ENCODE measurements at places on chromosomes 1 and 21. TPM values are rescaled to one million over a fixed set of nuclear protein-coding genes. Genes with fewer than 3 reads are reported as not detected.

- peaks cover 34% of the 10 kb centered on the region for H3K4me1 ChIP-seq
- no peaks in the 10 kb centered on the region for H3K27me3 ChIP-seq
- DNase-seq: no peak
- H3K36me3 ChIP-seq: peaks cover 18% of the 10 kb centered on the region
Observed at GRCh38 chr1:58720680-58721079, 20.8 kb upstream of the MYSM1 start.

DNA sequence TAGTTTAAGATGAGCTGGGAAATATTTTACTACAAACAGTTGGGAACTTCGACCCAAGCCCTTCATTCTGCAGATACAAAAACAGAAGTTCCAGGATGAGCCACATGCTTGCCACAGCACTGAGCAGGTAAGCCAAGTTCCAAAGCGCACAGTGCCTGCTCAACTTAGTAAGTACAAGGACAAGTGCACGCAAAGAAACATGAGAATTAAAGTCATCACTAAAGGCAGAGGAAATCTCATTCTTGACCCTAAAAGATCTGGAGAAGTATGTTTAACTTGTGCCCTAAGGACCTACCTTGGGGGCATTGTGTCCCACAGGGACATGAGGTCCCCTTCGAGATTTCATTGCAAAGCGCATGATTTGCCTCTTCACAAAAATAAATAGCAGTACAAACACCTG lies 1.2 kb upstream of the UBAP2L start:
- no peak for DNase-seq
- H3K4me3 ChIP-seq: peak overlapping the region; percentile 88
- H3K27me3 ChIP-seq: no peaks in the 10 kb centered on the region
- peak overlapping the region; percentile 95 for H3K27ac ChIP-seq

GRCh38 chr21:26599261-26599660 lies 26.2 kb upstream of the CYYR1 start:
- no peak overlapping the region for H3K27ac ChIP-seq
- H3K36me3 ChIP-seq: no peaks in the 10 kb centered on the region

DNA sequence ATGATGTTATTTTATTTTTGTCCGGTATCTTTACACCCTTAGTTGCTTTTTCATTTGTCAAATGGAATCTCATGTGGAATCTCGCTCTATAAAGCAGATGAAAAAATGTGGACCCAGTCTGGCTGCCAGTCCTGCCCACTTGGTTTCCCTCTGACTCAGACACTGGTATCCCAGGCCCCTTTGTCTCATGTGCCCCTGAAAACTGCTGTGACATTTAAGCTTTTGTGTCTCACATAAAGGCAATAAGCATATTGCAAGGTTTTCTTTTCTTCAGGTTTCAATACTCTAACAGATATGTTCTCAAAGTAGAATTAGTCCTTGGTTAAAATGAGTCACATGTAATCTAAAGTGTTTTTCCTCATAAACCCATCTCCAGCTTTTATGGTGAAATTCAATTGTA lies 183.3 kb downstream of the ST6GALNAC3 start:
- H3K27me3 ChIP-seq: no peaks in the 10 kb centered on the region
- H3K4me3 ChIP-seq: no peak overlapping the region
- H3K4me1 ChIP-seq: peaks cover 48% of the 10 kb centered on the region
- H3K36me3 ChIP-seq: peaks cover 6% of the 10 kb centered on the region
- H3K27ac ChIP-seq: no peak overlapping the region
- DNase-seq: no peak

- no peak overlapping the region for H3K4me3 ChIP-seq
- H3K27ac ChIP-seq: no peak overlapping the region
- H3K36me3 ChIP-seq: no peaks in the 10 kb centered on the region
- no peak for DNase-seq
- H3K4me1 ChIP-seq: no peaks in the 10 kb centered on the region
Observed at GRCh38 chr21:15121655-15122120, 56.9 kb upstream of the NRIP1 start.

DNA sequence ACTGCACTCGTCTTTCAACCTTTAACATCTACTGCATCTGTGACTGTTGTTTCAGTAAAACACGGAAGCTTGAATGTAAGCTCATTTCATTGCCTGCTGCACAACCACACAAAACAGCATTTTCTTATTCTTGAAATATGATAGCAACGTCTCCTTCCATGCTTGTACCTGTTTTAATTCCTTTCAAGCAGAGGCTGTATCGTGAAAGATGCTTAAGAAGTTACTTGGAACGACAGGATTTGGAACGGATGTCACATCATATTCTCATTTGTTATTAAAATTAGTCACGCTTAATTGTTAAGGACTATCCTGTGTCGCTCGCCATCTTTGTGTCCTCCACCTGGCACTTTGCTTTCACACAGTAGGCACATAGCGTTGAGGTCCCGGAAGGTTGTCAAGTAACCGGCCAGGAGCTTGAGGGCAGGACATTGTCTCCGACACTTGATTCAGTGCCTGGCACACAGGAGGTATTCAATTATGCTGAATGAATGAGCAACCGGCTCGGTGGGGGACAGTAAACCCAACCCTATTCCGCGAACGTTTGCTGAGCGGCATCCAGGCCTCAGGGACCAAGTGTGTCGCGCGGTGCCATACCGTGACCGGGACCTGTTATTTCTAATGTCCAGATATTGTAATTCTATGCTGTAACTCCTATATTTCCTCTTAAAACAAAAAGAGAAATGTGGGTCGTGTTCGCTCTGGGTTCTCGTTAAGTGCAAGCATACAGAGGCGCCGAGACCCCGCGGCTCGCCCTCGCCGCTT lies 499 bp upstream of the SH3GLB1 start:
- DNase-seq: peak; percentile 69
- peak overlapping the region; percentile 90 for H3K4me3 ChIP-seq

- H3K4me3 ChIP-seq: no peak overlapping the region
- H3K27ac ChIP-seq: no peak overlapping the region
- H3K4me1 ChIP-seq: no peaks in the 10 kb centered on the region
- no peak for DNase-seq
Observed at GRCh38 chr1:201213106-201213770, 22.6 kb downstream of the IGFN1 start.

- H3K4me3 ChIP-seq: no peak overlapping the region
- no peaks in the 10 kb centered on the region for H3K4me1 ChIP-seq
- H3K27me3 ChIP-seq: peaks cover 30% of the 10 kb centered on the region
Observed at GRCh38 chr1:212544110-212544509, 64.5 kb upstream of the ATF3 start.

GRCh38 chr1:94072840-94073522 lies 48.0 kb downstream of the ABCA4 start:
- H3K4me1 ChIP-seq: peaks cover 17% of the 10 kb centered on the region
- DNase-seq: peak; percentile 34
- H3K36me3 ChIP-seq: peaks cover 4% of the 10 kb centered on the region
- peaks cover 3% of the 10 kb centered on the region for H3K27me3 ChIP-seq

DNA sequence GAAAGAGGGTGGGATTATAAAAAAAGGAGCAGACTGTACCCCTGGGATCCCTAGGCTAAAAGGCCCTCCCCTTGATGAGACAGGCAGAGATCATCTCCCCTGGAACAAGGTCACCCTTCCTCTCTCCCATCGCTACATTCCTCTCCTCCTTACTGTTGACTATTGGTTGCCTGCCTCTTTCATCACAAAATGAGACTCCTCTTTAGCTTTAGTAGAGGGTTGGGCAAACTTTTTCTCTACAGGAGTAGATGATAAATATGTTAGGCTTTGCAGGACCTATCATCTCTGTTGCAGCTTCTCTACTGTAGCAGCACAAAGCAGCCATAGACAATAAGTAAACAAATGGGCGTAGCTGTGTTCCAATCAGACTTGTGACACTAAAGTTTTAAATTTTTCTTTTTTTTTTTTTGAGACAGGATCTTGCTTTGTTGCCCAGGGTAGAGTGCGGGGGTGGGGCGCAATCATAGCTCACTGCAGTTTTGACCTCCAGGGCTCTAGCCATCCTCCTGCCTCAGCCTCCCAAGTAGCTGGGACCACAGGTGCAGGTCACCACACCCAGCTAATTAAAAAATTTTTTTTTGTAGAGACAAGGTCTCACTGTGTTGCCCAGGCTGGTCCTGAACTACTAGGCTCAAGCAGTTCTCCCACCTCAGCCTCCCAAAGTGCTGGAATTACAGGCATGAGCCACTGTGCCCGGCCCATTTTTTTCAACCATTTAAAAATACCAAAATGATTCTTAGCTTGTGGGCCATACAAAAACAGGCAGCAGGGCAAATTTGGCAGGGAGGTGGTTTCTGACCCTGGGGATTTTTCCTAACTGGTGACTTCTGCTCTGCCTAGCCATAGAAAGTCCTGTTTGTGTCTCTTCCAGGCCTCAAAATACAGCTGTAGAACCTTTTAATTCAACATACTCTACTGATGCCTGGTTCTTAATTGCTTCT lies 15.1 kb downstream of the MCL1 start:
- H3K27me3 ChIP-seq: no peaks in the 10 kb centered on the region
- no peak for DNase-seq
- H3K4me1 ChIP-seq: peaks cover 63% of the 10 kb centered on the region
- H3K27ac ChIP-seq: peak overlapping the region; percentile 100
- peaks cover 5% of the 10 kb centered on the region for H3K36me3 ChIP-seq

- no peak for DNase-seq
- H3K4me3 ChIP-seq: no peak overlapping the region
- H3K27me3 ChIP-seq: no peaks in the 10 kb centered on the region
- H3K36me3 ChIP-seq: peaks cover 1% of the 10 kb centered on the region
Observed at GRCh38 chr1:51303315-51303714, 27.0 kb downstream of the TTC39A start.

- H3K36me3 ChIP-seq: peaks cover 3% of the 10 kb centered on the region
- no peak overlapping the region for H3K4me3 ChIP-seq
- peaks cover 2% of the 10 kb centered on the region for H3K4me1 ChIP-seq
- no peak for DNase-seq
Observed at GRCh38 chr1:233909195-233909594, 4.7 kb downstream of the SLC35F3 start.

- H3K4me1 ChIP-seq: no peaks in the 10 kb centered on the region
- H3K36me3 ChIP-seq: no peaks in the 10 kb centered on the region
- no peaks in the 10 kb centered on the region for H3K27me3 ChIP-seq
- no peak for DNase-seq
- no peak overlapping the region for H3K4me3 ChIP-seq
- H3K27ac ChIP-seq: no peak overlapping the region
Observed at GRCh38 chr1:184329245-184329953, 57.4 kb upstream of the C1orf21 start.

GRCh38 chr1:230026139-230026538 lies 40.9 kb upstream of the GALNT2 start:
- peaks cover 5% of the 10 kb centered on the region for H3K27me3 ChIP-seq
- no peak overlapping the region for H3K4me3 ChIP-seq
- H3K27ac ChIP-seq: no peak overlapping the region
- no peak for DNase-seq
- H3K4me1 ChIP-seq: peaks cover 2% of the 10 kb centered on the region

DNA sequence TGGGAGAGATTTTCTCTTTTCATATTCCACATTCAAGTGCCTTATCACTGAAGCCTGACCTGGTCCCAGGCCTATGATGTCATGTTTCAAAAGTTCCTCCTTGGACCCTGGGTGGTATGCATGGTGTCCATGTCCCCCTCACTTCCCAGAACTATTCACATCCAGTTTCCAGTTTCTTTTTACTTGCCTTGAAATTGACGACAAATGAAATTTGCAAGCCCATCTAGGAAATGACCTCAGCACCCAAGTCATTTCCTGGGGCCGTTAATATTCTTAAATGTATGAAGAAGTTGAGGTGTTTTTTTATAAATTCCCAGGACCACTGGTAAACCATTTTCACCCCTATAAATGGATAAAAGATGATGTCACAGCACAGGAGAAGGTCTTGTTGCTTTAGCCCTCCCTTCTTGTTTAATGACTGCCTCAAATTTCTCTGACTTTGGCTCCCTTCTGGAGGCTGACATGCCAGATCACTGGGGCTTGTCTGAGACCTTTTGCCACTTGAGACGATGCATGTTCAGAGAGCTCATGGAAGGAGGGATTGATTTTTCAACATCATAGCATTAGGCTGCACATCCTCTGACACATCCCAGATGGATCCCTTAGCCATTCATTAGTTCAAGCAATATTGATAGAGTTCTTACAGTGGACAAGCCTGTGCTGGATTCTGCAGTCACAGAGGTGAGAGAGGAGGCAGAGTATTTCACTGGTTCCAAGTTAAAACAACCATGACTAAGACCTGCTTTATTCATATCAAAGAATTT lies 221.3 kb downstream of the PLPP3 start:
- H3K4me1 ChIP-seq: no peaks in the 10 kb centered on the region
- no peaks in the 10 kb centered on the region for H3K36me3 ChIP-seq
- no peak for DNase-seq
- H3K27ac ChIP-seq: no peak overlapping the region

GRCh38 chr21:22791986-22792560 lies 1793.9 kb downstream of the NCAM2 start:
- H3K4me1 ChIP-seq: no peaks in the 10 kb centered on the region
- H3K27ac ChIP-seq: no peak overlapping the region
- DNase-seq: no peak

DNA sequence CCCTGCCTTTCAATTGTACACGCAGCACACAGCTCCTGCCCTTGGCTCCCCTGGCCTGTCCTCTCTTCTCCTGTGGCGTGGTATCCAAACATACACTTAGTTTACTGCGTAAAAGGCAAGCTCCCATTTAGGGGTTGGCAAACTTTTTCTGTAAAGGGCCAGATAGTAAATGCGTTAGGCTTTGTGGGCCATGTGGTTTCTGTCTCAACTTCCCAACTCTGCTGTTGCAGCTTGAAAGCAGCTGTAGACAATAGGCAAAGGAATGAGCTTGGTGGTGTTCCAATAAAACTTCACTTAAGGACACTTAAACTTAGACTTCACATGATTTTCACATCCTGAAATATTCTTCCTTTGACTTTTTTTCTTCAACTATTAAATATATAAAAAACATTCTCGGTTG lies 63.3 kb downstream of the RHOU start:
- peaks cover 14% of the 10 kb centered on the region for H3K36me3 ChIP-seq
- no peak overlapping the region for H3K4me3 ChIP-seq
- no peak overlapping the region for H3K27ac ChIP-seq
- peaks cover 50% of the 10 kb centered on the region for H3K4me1 ChIP-seq
- no peaks in the 10 kb centered on the region for H3K27me3 ChIP-seq
- DNase-seq: no peak

- no peak for DNase-seq
- peaks cover 44% of the 10 kb centered on the region for H3K27me3 ChIP-seq
- peaks cover 3% of the 10 kb centered on the region for H3K36me3 ChIP-seq
- peak overlapping the region; percentile 25 for H3K27ac ChIP-seq
- peaks cover 26% of the 10 kb centered on the region for H3K4me1 ChIP-seq
Observed at GRCh38 chr1:155127967-155128754, 485 bp downstream of the EFNA1 start.

- no peaks in the 10 kb centered on the region for H3K36me3 ChIP-seq
- no peaks in the 10 kb centered on the region for H3K27me3 ChIP-seq
- peaks cover 1% of the 10 kb centered on the region for H3K4me1 ChIP-seq
- DNase-seq: no peak
Observed at GRCh38 chr1:16605532-16606505, 7.5 kb downstream of the NBPF1 start.

- DNase-seq: no peak
- no peaks in the 10 kb centered on the region for H3K36me3 ChIP-seq
- H3K4me1 ChIP-seq: no peaks in the 10 kb centered on the region
Observed at GRCh38 chr1:245503548-245503947, 348.8 kb downstream of the KIF26B start.

The SLC30A2 gene
- total RNA-seq: not detected

The DNASE2B gene
- not detected for total RNA-seq

The ZNF593 gene
- 31.0 TPM for total RNA-seq

The SPATA17 gene
- not detected for total RNA-seq

The INAVA gene
- total RNA-seq: 0.25 TPM

The GBP5 gene
- 228 TPM for total RNA-seq

The ARHGEF16 gene
- not detected for total RNA-seq

The LEFTY1 gene
- 0.19 TPM for total RNA-seq

The ELF3 gene
- total RNA-seq: 0.82 TPM

The PPIAL4G gene
- 1.6 TPM for total RNA-seq

The FCGR3A gene
- 2.3 TPM for total RNA-seq

The CYYR1 gene
- not detected for total RNA-seq

The TFF2 gene
- total RNA-seq: not detected

The HHIPL2 gene
- total RNA-seq: 0.19 TPM

The CD2 gene
- total RNA-seq: 229 TPM

The RASSF5 gene
- total RNA-seq: 211 TPM

The C1QA gene
- total RNA-seq: 0.88 TPM

All from activated naive CD8-positive, alpha-beta T cell treated with anti-CD3 and anti-CD28 coated beads, Interleukin-2, amount 10 ng/mL, durations not matched to agents 7 days and 5 days (primary cell).